ENCODE measurements at places on chromosomes 6 and 20.

- DNase-seq, result no peak
These were observed 45.4 kb downstream of the MYB start for GRCh38 chr6:135226537-135226936.

DNA sequence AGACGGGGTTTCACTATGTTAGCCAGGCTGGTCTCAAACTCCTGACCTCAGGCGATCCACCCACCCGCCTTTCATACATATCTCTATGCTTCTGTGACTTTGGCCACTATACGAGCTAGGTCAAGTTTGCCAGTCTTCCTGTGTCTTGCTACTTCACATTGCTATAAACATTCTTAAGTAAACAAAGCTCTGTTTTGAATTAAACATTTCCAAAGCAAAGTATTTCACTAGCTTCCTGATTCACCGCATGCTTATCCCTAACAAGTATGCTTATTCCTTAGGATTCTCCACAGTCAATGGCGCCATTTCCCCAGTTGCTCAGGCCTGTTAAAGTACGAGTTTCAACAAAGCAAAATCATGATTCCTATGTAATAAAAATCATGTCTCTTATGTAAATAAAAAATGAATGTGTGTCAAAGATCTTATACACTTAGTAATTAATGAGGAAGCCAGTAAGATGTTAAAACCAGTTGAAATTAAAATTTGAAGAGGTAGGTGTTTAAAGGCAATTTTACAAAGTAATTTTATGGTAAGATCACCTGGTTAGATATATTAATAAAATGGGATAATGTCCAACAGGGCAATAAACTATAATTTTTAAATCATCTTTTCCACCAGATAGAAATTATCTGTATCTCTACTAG lies 88.5 kb downstream of the PRKN start:
- DNase-seq, result no peak

DNA sequence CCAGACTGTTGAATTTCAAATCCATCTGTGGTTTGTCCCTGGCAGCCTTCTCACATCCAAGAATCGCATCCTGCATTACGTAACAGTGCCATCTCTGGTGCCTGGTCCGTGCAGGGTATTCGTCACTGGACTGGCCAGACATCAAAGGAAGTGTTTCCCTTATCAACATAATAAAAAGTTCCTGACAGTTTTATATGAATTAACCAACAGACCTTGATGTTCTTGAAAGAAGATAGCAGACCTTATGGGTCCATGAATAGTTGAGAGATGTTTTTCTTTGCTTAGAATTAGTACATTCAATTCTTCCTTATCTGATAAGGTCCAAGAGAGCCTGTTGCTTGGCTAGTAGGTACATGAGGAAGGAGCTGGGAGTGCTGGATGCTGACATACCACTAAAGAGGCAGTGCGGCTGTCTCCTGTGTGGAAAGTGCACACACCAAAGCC lies 77.6 kb downstream of the PHACTR2 start:
- DNase-seq, result no peak

DNA sequence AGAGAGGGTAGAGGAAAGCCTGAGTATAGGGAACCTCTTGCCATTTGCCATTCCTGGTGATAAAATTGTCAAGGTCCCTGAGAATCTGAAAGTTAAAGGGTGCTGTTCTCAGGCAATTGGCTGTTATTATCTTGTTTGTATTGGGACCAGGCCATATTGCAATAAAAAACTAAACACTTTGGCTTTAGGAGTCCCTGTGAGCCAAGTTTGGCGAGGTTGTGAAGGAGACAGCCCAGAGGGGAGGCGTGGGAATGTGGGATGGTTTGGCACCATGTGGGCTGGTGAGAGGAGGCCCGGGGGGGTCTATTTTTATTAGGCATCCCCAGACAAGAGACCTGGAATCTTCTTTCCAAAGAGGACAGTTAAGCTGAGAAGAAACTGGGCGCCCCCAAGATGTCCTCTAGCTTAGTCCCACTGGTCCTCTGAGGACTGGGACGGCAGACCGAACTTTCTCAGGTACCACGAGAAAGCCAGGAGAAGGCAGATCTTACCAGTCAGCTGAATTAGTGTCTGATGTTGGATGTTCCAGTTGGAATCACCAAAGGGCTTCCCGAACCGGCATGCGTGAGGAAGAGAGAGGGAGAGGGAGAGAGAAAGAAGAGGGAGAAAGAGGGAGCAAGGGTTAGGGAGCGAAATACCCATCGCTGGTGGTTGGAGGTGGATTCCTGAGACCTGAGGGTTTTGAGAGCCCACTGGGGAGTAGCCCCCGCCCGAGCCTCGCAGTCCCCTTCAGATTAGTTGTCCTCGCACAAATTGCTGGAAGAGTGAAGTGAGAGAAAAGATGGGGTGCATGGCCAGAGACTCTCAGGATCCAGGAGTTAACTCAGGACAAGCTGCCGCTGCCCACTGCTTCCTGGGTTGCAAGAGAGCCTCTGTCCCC lies 24.4 kb downstream of the DYNLT1 start:
- no peak for DNase-seq

DNA sequence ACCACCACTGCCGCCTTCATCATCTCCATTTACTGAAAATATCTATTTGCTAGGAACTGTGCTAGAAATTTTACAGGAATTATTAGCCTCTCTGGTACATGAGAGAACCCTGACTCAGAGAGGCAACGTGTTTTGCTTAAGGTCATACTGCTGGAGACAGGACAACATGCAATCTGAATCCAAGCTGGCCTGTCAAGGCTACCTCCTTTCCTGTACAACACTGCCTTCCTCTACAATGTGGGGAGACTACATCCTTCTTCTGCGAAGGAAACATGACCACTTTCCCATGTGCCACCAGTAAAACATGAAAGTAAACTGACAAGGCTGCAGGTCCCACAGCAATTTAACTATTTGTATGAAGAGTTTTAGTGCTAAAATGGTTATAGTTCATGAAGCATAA lies 200.9 kb downstream of the BACH2 start:
- DNase-seq, result no peak

DNA sequence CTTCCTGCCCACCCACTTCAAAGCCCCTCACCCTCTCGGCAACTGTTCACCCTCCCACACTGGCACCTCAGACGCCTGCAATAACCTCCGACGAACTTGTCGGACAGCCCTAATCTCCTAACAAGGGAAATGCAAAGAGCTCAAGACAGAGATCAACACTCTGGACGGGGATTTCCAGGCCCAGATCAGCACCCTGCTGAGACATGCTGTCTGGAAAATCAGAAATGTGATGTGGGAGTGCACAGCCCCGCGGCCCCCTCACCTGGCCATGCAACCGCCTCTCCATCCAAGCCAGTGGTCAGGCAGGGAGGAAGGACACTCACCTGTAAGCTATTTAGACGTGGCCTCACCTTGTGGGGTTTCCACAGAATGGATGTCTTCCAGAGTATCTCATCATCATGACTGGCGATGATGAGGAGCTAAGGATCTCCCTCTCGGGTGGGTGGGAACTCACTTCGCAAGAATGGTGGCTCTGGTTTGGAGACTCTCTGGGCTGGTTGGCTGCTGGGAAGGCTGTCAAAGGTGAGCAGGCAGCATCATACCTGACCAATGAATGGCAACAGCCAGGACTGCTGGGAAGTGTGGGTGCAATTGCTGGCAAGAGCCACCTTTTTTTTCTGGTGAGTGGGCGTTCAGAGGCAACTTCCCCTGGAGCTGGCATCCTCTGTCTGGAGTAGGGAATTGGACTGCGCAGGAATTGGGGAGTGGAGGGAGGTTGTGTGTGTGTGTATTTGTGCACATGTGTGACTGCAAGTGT lies 28.1 kb upstream of the ADTRP start:
- DNase-seq, result no peak

GRCh38 chr20:18267815-18268214 lies 20.5 kb upstream of the ZNF133 start:
- no peak for DNase-seq

- no peak for DNase-seq
These were observed 268.4 kb upstream of the SYNCRIP start for GRCh38 chr6:85911067-85911466.

DNA sequence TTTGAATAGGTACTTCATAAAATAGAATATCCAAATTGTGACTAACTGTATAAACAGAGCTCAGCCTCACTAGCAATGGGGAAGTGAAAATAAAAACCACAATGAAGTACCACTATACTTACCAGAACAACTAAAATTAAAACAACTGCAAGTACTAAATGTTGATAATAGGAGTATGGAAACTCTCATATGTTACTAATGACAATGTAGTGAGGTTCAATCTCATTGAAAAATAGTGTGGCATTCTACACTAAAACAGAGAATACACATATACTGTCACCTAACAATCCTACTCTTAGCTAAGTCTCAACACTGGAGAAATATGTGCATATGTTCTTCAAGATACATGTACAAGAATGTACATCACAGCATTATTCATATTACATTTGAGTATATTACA lies 132.0 kb upstream of the CARMIL1 start:
- DNase-seq, result no peak

DNA sequence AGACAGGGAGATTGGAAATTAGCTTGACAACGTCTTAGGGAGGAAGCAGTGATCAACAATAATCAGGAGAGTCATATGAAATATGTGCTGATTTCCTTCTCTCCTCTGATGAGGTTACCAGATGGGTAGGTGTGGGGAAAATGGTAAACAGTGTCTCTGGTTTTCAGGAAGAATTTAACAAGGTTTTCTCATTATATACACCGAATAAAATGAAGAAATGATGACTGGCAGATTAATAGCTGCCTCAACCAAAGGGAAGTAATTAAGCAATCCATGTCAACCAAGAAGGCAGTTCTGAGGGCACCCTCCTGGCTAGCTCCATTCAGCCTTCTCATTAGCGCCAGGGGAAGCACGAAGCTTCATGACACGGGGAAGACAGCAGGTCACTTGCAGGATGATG lies 12.7 kb upstream of the RAMACL start:
- no peak for DNase-seq

- DNase-seq, result no peak
These were observed 159.3 kb upstream of the SHLD1 start for GRCh38 chr20:5590899-5591298.

DNA sequence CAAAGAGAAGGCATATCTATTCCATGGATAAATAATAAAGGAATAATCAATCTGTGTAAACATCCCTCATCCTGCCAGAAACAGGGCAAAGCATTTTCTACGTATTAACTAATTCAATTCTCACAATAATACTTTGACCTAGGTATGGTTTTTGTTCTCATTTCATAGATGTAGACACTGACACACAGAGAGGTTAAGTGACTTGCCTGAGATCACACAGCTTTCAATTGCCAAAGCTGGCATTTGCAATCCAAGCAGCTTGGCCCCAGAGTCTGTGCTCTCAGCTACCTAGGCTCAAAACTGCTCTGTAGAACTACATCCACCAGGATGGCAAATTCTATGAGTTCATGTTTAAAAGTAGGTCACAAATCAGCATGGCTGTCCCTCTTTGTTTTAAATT lies 124.9 kb downstream of the BMP7 start:
- no peak for DNase-seq

DNA sequence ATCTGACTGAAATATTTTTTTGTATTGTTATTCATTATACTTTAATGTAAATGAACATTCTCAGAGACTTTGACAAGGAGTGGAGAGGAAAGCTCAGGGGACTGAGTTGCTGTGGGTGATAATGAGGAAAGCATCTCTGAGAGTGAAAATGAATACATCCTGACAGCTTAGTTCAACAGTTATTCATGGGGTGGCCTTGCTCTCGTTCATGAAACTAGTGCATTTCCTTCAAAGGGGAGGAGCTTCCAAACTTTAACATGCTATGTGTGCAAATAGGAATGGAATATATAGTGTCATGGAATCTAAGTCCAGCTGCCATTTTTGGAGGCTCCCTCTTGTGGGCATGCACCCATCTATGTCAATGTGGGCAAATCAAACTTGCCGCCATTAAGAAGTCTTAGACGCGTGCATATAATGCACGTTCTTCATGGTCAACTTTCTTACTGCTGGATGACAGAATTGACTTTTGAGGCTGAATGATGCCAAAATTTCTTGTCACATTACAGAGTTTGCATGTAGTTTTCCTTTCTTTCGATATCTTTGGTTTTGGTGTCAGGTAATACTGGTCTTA lies 124.3 kb upstream of the TMEM170B start:
- DNase-seq, result no peak

GRCh38 chr6:34154668-34155447 lies 9.0 kb upstream of the GRM4 start:
- peak; percentile 42 for DNase-seq

DNA sequence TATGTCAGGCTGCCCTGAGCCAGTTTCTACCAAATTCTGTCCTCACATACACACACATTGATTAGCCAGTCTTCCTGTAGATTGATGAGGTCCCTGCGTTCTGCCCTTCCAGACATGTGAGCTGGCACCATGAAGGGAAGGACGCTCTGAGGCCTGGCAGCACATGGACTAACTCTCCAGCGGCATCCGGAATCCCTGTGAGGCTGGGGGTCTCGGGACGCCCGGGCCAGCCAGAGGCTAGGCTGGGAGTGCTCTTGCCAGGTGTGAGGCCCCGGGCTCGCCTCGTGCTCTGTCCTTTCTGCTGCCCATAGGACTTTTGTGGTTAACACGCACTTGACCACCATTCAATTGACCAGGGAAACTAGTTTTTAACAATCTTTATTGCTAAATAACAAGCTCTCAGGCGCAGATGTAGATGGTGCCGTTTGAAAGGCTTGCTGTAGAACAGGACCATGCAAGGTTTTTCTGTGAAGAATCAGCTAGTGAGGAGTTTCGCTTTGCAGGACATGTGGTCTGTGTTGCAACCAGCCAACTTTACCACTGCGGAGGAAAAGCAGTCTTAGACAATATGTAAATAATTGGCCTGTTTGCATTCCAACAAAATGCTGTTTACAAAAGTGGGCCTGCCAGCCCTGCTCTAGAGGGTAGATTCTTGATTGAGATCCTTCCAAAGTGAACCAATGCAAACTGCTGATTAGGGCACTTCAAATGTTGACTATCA lies 29.3 kb downstream of the FOXF2 start:
- no peak for DNase-seq

DNA sequence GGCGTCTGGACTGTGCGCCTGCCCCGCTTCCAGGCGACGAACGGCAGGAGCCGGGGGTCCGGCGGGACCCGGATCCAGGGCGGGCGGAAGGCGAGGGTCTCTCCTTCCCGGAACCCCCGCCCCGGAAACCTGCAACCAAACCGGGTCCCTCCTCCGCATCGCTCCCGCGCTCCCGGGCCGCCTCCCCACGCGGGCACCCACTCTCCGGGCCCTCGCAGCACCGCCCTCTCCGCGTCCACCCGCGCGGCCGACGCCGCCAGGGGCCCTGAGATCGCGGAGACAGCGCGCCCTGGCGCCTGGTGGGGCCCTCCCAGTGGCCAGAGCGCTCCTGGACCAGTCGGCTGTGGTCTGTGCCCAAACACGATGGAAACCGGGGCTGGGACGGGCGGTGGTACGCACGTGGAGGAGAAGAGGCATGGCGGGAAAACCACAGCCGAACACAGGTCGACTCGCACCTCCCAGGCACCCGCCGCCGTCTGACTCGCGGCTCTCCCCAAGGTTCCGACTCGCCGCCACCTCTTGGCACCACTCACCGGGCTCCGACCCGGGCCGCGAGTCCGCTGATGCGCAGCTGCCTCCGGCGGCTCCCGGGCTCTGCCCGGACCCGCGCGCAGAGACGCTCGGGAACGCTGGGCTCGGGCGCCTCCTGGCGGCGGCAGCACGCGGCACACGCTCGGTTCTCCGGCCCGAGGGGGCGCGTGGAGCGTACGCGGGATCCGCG lies 7.9 kb downstream of the NKX2-2 start:
- peak; percentile 29 for DNase-seq
